Epithelial cell of proximal tubule (primary cell): ENCODE measurements at places on chromosomes 3 and 15.

DNA sequence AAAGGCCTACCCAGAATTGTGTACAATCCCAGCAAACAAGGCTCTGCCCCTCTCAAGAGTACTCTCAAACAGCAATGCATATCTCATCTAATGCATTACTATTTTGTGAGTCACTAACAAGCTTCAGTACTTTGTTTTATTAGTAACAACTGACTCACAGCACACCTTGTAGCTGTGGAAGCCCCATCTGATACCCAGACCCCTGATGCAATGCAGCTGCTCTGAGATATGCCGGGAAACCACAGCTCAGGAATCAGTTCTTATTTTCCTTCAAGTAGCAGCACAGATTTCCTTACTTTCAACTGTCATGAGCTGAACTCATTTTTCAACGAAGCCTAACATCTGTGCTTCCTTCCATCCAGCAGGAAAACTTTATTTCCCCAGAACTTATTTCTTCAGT is 37.8 kb downstream of the CCNL1 start:
- peak; percentile 77 for DNase-seq

DNA sequence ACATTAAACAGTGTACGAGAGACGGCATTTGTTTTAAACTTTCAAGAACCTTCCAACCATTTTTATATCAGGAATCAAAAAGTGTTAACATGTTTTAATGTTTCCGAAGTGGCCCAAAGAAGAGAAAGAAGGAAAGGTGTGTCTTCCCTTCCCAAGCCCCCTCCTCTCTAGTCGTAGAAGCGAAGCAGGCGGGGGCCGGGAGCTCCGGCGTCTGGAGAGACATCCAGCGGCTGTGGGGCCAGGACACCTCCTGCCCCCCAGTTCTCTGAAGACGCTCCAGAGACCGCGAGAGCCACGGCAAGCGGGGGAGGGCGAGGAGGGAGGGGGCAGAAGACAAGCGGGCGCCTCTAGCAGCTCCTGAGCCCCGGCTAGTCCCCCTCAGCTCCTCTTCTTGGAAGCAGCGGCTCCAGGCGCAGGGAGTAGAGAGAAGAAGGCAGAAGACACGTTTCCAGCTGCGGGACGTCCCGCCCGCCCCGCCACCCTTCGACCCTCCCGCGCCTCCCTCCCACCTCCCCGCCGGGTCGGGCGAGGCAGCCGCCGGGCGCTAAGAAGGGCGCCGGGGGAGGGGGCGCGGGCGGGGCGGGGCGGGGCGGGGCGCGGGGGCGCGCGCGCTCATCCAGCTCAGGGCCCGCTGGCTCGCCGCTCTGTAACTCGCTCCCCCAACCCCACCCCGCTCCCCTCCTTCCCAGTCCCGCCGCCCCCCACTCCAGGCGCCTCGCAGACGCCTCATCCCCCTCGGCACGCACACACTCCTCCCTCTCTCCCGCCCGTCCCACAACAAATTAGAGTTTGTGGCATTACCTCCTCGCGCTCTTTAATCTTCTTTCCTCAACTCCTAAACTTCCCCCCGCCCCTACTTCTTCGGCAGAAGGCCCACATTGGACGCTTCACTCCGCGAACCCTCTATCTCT is at the start of gene ZBTB20:
Gene ZBTB20, minus strand, starts transcription at position 871 of the 911 bp plus-strand sequence.
- peak; percentile 7 for DNase-seq

DNA sequence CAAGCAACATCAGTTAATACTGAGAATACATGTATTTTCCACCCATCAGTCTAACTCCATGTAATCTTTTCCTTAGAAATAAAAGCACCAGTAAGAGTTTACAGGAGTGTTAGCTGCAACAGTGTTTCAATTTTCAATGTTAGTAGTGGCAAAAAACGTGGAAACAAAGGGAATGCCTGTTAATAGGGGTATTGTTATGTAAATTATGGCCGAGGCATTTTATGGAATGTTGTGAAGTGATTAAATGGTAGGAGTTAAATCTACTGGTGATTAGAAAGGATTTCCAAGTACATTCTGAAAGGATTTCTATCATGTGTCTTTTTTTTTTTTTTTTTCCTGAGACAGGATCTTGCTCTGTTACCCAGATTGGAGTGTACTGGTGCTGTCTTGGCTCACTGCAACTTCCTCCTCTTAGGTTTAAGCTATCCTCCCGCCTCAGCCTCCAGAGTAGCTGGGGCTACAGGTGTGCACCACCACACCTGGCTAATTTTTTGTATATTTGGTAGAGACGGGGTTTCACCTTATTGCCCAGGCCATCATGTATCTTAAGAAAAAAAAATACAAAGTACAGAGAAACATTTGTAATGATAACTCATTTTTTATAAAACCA is 6.6 kb downstream of the ATP6V1A start:
- DNase-seq: no peak

- DNase-seq: no peak
Measured at GRCh38 chr15:37740623-37741141, 193.8 kb upstream of the TMCO5A start.

GRCh38 chr15:45715528-45715927 is 80.7 kb downstream of the SQOR start:
- DNase-seq: no peak

DNA sequence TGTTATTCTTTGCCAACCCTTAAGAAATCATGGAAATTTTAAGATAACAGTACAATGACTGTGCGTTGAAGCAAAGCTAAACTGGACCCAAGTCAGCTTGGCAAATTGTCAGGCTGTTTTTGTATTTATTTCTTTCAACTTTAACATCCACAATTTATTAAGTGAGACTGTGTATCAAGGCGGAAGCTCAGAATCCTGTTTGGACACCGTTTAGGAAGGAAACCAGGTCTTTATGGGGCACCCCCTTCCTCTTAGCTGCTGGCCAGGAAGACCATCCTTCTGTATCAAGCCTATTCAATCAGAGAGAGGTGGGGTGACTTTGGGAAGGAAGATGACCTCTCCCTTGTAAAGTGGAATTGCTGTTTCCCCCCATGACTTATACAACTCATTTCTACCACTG is 166.0 kb downstream of the MCTP2 start:
- no peak for DNase-seq

- no peak for DNase-seq
Measured at GRCh38 chr3:15800327-15800726, 2.5 kb upstream of the ANKRD28 start.

DNA sequence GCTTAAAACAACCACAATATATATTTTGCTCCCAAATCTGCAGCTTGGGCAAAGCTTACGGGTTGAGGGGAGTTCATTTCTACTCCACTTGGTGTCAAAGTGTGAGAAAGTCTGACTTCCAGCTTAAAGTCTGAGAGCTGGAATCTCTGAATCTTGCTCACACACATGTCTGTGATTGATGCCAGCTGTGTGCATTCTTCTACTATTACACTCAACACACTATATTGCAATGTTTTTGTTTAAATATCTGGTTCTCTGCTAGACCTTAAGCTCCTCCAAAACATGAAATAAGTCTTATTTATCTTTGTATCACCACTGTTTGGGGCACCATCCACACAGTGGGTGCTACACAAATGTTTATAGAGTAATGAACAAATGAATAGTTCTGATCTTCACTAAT is 36.7 kb upstream of the SECISBP2L start:
- DNase-seq: no peak
